ENCODE measurements at places on chromosomes 7 and 10.

- no peak for DNase-seq
These were observed 11.7 kb downstream of the TMEM184A start for GRCh38 chr7:1544178-1544895.

DNA sequence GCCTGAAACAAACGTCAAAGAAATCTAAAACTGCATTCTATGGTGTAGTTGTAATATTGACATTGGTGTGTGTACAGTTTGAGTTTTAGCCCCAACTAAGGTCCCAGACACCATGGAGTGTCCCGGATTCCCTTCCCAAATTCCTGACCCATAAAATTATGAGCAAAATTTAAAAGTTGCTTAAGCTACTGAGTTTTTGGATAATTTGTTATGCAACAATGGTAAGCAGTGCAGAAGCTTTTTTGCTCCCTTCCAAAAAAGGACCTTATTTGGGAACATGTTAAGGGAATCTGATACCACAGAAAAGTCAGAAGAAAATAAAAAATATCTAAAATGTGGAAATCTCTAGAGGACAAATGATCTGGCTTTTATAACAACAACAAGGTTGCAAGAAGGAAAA lies 63.3 kb upstream of the KMT2E start:
- DNase-seq, result no peak

GRCh38 chr7:28840592-28840995 lies 117.5 kb downstream of the TRIL start:
- no peak for DNase-seq

DNA sequence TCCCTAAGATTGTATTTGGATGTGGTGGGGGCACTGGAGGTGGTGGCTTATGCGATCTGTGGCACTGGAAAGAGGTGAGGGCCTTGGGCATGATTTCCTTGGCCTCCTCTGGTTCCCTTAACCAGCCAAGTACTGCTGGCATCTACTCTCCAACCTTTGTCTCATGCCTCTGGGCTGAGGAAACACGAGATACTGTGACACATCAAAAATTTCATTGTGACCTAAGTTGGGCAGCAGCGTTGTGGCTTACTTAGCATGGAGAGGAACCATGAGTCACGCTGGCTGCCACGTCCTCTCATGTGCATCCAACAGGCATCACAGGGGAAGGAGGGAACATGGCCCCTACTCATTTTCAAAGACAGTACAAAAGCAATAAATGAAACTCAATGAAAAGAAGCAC lies 29.7 kb upstream of the GSDME start:
- DNase-seq, result no peak

DNA sequence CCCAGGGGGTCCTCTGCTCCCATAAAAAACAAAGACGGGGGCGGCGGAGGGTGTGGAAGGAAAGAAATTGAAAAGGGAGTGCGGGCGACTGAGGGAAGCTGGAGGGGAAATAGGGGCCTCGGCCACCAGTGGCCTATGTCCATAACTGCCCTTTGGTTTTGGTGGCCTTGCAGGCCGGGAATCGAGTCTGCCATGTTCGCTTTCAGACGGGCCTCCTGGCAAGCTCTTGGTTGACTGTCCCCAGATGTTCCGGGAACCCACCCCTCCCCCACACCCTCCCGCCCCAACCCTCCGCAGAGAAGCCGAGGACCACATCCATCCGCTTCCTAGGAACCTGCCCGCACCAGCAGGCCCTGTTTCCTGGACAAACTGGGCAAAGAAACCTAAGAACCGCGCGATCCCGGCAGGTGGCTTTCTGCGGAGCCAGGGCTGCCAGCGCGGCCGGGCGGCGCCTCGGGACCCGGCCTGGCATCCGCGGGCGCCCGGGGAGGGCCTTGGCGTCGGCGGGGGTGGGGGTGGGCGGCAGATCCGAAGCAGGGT lies 20.0 kb upstream of the GATA3 start:
- no peak for DNase-seq

GRCh38 chr7:40622941-40623501 lies 488.2 kb downstream of the SUGCT start:
- no peak for DNase-seq

GRCh38 chr7:134155206-134155605 lies 28.1 kb downstream of the LRGUK start:
- DNase-seq, result no peak

DNA sequence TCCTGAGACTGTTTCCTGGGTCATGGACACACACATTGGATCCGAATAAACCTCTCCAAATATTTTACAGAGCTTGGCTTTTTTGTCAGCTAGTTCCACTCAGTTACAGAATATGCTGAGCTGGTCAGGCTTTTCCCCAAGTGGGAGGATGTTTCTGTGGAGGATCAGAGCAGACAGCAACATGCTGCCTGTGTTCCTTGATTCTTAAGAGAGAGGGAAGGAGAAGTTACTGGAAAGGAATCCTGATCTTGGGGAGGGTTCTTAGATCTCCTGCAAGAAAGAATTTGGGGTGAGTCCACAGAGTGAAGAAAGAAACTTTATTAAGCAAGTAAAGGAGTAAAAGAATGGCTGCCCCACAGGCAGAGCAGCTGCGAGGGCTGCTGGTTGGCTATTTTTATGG lies 76.8 kb upstream of the RPA3 start:
- DNase-seq, result no peak

GRCh38 chr10:4767033-4767814 lies 58.8 kb upstream of the AKR1E2 start:
- DNase-seq, result no peak

DNA sequence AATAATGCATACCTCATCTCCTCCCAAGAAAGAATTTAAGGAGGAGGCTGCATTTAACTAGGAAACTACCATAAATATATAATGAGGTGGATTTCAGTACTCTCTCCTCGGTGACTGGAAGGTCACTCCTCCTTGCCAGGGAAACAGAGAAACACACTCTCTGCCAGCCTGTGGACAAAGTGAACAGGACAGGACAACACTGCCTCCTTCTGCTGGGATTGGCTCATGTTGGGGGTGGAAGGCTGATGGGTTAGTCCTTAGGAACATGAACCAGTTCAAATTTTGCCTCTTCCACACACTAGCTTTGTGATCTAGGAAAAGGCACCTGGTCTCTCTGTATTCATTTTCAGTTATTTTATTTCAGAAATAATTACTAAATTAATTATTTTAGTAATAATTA lies 50.6 kb upstream of the STEAP4 start:
- DNase-seq, result no peak

DNA sequence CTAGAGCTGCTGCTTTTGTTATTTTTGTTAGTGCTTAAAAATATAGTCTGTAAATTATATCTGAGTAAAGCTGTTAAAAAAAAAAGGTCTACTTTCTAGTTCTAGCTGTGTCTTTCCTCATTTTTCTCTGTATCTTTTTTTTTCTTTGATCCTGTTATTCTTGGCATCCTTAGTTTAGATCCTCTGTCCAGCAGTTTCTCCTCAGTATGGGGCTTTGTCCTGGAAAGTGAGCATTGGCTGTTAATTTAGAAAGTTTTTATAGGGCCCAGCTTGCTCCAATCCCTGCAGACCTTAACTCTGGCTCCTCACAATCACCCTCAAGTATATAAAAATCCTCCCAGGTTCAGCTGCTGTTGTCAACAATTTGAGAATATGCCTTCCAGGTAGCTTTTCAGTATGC lies 23.5 kb downstream of the DDX50 start:
- no peak for DNase-seq

DNA sequence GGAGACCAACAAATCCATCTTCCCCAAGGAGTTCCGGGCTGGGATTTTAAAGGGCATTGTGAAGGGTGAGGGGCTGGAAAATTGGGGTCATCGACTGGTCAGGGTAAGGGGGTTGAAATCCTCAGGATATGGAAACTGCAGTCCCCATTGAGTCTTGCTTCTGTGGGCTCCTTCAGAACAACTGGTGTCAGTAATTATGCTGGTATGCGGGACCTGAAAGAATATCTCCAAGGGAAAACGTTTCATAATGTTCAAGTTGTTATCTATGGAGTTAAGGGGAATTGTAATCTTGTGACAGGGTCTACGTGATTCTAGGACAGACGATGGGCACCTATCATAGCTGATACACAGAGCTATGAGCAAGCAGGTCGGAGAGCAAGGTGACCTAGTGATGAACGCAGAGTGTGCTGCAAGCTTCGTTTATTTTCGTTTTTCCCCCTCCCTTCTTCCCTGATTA lies 494 bp upstream of the RHBDD2 start:
- DNase-seq, result no peak

GRCh38 chr7:91169830-91170191 lies 94.4 kb upstream of the FZD1 start:
- DNase-seq, result no peak

GRCh38 chr10:110668443-110668842 lies 24.3 kb downstream of the RBM20 start:
- DNase-seq, result no peak

GRCh38 chr10:72979709-72980108 lies 25.1 kb upstream of the PLA2G12B start:
- no peak for DNase-seq

DNA sequence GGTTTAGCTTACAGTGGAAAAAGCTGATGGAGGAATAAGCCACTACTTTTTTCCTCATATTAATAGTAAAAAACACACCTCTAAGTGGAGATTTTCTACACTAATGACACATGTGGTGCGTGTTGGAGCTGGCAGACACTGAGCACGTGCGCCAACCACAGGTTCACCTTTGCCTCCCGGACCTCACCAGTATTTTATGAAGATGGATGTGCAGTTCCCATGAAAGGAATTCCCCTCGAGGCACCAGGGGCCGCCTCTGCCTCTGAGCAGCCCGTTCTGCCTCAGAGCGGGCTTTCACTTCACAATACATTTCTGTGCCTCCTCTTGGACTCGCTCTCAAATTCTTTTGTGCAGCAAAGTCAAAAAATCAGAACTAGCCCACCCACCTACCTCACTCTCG lies 477.5 kb upstream of the ADARB2 start:
- no peak for DNase-seq

DNA sequence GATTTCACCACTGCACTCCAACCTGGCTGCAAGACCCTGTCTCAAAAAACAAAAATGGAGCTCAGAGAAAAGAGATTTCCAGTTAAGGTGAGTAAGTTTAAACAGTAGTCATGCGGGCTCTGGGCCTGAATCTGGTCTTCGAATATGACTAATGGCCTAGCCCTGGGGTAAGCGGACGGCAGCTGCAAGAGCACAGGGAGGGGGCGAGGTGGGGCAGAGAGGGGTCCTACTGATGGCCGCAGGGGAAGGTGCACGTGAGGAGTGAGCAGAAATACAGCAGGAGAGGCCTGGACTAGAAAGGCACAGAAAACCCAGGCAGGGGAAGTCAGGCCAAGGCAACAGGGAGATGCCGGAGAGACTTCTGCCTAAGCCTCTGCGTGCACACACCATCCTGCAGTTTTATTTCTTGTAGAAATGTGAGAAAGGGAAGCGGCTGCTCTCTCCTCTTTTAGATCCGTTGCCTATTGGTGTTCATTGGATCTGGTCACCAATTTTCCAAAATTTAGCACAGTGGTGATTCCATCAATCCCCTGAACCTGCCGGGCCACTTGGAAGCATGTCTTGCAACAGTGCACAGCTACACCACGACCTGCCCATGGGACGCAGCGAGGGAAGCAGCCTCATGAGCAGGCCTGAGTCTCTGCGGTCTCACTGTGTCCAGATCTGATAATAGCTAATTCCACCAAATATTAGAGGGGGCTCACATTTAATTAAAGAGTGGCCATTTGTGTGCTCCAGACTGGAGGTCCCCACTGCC lies 139.0 kb downstream of the PAXIP1 start:
- no peak for DNase-seq

DNA sequence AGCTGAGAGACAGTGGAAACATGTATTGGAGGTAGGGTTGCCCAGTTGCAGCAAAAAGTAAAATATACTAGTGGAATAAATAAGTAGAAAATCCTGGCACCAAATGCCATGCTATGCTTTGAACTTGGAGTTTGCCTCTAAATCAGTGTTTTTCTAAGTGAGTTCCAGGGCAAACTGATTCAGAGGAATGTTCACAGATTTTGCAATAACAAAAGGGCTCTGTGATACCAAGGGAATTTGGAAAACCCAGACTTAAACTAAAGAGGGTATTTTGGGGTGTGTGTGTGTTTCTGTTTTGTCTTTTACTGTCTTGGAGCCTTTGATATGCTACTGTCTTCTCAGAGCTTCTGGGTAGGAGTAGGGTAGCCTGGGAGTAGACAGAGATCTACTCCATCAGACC lies 39.9 kb downstream of the SLC26A4 start:
- DNase-seq, result no peak

DNA sequence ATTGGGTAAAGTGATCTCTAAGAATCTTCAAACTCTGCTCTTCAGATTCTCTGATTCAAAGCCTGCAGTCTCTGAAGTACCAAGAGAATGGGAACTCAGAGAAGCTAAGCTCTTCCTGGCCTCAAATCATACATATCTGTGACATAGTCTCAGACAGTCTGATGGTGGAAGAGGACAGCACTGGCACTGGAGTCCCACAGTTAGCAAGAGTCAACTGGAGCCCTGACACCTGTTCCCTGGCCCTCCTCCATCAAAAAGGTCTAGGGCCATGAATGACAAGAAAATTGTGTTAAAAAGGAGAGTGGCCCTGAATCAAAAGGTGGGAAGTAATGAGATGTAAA lies 37.7 kb downstream of the PRSS2 start:
- DNase-seq, result no peak

GRCh38 chr7:100127866-100128636 lies 1.3 kb downstream of the MBLAC1 start:
- DNase-seq, result no peak

DNA sequence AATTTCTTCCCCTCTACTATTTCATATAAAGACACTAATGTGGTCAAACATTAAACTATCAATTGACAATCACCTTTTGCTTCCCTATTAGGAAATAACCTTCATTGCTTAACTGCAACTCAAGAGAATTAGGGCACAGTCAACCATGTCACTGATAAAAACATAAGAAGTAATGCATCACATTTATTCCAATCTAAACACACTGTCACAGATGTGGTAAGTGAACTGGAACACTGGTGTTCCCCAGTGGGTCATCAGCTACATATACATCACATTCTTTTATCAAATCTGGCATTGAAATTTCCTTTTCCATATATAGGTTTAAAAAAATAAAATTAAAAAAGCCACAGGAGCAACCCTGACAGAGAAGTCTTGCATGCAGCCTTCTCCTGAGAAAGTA lies 3.7 kb downstream of the TRIL start:
- DNase-seq, result no peak

DNA sequence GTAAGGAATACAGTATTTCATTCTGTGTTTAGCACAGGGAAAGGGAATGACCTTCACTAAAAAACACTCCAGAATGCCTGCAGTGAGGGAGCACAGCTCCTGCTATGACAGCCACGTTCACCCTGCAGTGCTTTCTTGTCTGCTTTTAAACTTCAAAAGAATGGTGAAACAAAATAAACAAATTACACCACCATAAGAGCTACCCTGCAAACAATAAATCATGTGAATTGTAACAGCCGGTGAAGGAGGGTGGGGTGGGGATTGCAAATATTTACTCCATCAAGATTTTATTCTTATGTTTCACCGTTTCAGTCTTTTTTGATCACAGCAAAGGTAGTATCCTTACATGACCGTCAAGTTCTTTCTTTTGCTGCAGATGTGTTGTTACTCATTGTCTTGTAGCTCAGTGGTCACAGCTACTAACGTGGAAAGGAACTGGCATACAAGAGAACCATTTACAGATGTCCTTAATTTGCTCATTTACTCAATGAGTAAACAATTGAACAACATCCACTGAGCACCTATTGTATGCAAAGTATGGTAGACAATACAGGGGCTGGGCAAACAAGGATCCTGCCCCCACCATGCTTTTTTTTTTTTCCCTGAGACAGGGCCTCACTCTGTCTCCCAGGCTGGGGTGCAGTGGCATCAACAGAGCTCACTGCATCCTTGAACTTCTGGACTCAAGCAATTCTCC lies 4.1 kb upstream of the CHN2 start:
- DNase-seq, result no peak

All from activated T-cell treated with anti-CD3 and anti-CD28 coated beads for 1 hour (primary cell).